Stimulated activated CD4-positive, alpha-beta T cell treated with anti-CD3 and anti-CD28 coated beads, Interleukin-15, amount 100 ng/mL, for 1 hour (primary cell): ENCODE measurements at places on chromosomes 1 and 21.

- no peak for DNase-seq
Observed at GRCh38 chr1:108560189-108560873, 431 bp downstream of the EEIG2 start.

DNA sequence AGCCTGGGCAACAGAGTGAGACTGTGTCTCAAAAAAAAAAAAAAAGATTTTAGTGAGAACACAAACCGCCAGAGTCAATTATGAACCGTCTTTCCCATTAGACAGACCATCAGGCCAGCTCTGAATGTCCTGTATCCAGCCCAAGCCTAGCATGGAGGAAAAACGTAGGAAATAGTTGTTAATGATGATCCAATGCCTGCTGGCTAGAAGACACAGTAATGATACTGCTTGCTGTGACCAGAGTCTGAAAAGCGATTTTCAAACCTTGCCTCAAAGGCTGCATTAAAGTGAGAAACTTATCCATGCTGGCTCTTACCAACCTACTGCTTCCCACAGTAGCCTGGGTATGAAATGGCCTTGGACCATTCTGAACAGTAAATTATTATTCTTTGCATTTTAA, 17.0 kb downstream of the COA7 start:
- no peak for DNase-seq

- DNase-seq: no peak
Observed at GRCh38 chr1:26317612-26318337, at the start of gene CD52. Gene CD52 (plus strand): TSS chr1:26317958. CDS start chr1:26318018, 60 bp downstream.

DNA sequence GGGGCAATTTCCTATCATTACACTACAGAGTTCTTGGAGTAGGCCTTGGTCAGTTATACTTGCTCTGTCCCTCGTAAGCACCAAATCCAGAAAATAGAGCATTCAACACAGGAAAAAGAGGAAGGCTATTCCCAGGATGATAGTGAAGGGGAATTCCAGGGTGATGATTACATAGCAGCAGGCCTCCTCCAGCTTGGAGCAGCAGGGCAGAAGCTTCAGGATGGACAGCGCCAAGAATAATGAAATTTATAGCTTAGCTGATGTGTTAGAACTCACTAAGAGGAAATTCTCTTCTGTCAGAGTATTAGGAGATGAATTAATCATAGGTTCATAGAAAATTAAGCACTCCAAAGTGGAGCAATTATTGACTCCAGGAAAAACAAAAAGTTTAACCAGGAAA, 10.8 kb upstream of the SMAP2 start:
- DNase-seq: no peak

GRCh38 chr1:151009206-151009587, 948 bp downstream of the PRUNE1 start:
- DNase-seq: no peak

GRCh38 chr1:184664661-184665060, 90.0 kb downstream of the EDEM3 start:
- no peak for DNase-seq

DNA sequence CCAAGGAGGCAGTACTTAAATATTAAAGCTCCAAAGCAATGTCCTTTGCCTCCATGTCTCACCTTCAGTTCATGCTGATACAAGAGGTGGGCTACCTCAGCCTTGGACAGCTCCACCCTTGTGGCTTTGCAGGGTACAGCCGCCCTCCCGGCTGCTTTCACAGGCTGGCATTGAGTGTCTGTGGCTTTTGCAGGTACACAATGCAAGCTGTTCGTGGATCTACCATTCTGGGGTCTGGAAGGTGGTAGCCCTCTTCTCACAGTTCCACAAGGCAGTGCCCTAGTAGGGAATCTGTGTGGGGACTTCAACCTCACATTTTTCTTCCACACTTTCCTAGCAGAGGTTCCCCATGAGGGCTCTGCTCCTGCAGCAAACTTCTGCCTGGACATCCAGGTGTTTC, 324.8 kb downstream of the COL11A1 start:
- DNase-seq: no peak

GRCh38 chr1:204520834-204521709, 4.9 kb downstream of the MDM4 start:
- DNase-seq: no peak

- DNase-seq: no peak
Observed at GRCh38 chr1:6954591-6954990, 169.3 kb downstream of the CAMTA1 start.

DNA sequence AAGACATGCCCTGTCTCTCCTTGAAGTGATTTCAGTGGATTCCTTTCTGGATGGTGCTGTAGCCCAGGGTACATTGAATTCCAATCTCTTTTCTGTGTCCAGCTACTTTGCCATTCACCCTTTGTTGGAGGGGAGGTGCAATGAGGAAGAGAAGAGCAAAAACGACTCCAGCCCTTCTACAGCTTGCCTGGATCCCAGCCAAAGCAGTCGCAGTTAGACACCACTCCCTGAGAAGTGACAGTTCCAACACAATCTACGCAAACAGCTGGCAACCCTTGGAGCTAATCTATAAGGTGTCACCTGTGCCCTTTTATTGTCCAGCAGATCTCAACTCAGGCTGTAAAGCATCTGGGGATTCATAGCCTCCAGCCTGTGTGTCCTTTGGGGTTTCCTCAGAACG, 4.6 kb downstream of the CD244 start:
- no peak for DNase-seq

DNA sequence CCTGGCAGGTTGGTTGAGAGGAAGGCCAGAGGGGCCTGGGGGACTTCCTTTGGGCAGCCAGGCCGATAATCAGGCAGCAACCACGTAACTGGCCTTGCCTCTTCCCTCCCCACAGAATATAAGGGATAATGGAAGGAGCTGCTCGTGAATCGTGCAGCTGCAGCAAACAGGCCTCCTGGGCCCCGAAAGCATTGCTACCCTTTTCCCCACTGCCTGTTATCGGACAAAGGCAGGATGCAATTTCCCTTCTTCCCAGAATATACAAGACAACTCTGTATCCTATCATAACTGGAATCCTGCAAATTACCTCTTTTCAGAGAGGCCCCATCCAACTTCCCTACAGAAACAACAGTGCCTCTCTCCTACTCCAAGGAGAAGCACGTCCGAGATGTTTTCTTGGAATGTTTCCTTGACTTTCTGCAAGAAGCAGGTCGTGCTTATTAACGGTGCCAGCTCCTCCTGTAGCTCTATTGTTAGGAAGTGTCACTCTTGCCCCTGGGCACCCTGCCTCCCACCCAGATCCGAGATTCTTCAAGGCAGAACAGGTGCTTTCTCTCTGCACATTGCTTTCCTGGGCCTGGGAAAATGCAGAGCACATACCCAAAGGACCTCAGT, 106.0 kb upstream of the TIAM1 start:
- no peak for DNase-seq

- peak; percentile 29 for DNase-seq
Observed at GRCh38 chr1:116569776-116570357, 959 bp downstream of the CD58 start.

DNA sequence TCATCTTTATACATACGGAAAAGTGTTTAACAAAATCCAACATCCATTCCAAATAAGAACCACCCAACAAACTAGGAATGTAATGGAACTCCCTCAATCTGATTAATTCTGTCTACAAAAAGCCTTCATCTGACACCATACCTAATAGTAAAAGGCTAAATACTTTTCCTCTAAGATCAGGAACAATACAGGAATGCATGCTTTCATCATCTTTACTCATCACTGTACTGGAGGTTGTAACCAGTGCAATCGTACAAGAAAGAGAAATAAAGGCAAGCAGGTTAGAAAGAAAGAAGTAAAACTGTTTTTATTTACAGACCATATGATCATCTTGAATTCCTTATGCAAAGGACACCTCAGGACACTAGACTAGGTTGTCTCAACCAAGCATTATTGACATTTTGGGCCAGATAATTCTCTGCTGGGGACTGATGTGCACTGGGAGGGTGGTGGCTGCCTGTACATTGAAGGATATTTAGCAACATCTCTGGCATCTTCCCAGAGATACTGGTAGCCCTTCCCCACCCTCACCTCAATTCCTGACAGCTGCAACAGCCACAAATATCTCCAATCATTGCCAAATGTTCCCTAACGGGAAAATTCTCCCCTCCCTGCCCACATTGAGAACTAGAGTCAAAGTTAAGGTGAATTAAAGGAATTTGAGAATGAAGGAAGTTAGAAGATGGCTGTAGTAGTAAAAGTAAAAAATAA, 30.6 kb upstream of the INSL5 start:
- no peak for DNase-seq

GRCh38 chr1:50252196-50252595, 143.5 kb downstream of the ELAVL4 start:
- DNase-seq: no peak

- no peak for DNase-seq
Observed at GRCh38 chr1:226656601-226657277, 82.3 kb downstream of the ITPKB start.

DNA sequence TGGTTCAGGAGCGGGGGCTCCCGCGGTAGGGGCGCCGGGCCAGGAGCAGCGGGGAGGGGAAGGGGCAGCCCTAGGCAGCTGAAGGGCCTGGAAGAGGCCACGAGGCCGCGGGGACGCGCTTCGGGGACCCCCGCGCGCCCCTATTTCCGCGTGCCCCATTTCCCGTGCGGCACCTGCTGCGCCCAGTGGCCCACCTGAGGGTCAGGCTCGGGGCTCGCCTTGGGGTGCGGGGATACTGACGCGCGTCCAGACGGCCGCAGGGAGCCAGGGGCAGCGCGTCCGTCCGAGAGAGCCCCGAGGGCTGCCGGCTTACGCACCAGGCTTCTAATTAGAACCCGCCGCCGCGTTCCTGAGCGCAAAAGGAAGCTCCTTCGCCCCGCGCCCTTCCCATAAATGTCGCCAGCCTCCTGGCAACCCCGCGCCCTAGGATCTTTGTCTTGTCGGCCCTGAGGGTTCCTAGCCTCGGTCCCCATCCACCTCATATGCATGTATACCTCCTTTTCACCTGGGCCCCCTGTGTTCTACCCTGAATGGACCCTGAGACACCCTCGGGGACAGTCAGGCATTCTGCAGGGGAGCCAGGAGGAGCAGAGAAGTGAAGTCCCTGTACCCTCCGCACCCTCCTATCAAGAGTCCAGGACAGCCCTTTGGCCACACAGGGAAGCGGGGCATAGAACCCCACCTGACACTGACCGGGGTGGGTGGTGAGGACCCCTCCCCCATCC, 1.8 kb downstream of the WNT3A start:
- no peak for DNase-seq

DNA sequence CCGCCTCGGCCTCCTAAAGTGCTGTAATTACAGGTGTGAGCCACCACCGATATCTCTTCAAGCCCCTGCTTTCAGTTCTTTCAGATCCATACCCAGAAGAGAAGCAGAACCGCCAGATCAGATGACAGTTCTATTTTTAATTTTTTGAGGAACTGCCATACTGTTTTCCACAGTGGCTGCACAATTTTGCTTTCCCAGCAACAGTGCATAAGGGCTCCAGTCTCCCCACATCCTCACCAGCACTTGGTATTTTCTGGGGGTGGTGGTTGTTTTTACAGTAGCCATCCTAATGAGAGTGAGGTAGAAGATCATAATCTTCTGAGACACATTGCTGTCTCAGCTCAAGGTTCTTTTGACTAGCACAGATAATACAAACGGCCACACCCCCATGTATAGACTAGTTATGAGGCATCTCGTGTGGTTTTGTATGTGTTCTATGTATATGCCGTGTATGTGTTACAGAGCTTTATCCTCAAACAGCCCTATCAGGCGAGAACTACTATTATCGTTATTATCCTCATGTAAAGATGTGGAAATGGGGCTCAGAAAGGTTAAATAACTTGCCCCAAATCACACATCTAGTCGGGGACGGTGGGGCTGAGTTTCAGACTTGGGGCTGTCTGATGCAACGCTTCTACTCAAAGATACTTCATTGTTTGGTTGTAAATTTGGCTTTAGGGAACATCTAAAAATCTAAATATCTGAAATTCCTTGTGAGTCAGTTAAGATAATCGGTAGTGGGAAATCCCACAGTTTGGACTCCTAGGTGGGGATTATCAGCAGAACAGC, 12.0 kb downstream of the FHAD1 start:
- no peak for DNase-seq

DNA sequence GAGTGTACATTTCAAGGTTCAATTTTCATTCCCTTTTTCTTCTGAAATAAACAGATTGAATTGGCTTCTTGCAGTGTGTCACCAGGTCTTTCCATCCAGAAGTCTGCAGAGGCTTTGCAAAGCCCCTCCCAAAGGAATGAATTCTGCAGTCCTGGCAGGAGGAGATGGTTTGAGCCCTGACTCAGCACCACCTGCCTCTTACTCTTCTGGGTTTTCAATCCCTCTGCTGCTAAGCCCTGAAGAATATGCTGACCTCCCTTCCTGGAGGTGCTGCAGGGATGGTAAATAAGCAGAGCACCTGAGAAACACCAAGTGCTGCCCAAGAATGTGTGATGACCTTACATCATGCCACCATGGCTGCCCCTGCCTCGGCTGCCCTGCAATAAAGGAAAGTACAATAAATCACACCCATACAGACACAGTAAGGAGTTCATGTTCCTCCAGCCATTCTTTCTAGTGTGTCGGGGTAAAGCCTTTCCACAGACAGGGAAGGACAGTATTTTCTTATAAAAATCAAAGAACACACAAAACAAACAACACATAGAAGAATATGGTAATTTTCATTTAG, 209.2 kb downstream of the ZNF326 start:
- no peak for DNase-seq

DNA sequence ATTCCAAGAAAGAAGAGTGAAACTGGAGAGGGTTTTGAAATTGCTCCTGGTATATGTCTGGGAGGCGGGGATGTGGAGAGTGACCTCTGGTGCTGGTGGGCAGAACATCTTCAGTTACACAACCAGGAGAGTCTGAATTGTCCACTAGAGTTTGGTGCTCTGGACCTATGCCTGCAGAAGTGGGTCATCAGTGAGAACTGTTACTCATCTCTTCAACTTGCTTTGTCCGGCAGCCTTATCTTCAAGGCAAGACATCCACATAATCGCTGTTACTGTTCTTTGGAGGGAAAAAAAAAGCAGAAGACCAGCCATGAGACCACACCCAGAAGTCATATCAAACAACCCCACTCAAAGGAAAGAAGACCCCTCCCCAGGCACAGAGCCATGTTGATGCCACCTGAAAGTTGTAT, 14.9 kb downstream of the SH2D1B start:
- DNase-seq: no peak

DNA sequence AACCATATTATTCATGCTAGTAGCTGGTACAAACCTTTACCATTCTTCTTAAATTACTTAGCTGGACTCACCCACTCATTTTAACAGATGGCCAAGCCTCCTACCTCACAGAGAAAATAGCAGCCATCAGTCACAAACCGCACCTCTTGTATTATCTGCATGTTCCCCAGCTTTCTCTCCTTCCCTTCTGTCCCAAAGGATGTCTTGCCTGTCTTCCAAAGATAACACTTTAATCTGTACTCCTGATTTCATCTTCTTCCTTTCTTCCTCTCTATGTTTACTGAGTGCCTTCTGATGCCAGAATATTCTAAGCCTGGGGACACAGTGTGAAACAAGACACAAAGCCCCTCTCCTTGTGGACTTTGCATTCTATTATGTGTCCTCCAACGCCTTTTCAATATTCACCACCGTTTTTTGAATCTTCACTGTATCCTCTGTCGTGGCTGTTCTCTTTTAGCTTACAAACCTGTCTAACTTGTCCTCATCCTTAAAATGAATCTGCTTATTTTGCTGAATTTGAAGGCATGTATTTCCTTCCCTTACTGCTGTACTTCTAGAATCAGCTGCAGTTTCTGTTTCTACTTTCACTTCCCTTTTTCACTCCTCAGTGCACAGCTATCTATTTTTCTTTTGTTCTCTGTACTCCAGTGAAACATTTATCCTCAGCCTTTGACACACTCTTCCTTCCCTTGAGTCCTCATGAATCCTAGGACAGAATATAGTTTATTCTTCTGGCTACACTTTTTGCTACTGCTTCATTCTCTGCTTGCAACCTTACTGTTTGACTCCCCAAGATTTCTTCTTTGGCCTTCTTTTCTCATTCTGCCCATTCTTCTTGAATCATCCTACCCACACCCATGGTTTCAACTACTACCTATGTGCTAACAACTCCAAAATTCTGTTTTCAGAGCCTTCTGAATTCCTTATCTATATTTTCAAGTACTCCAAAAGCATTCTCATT, 216.9 kb upstream of the SAMSN1 start:
- no peak for DNase-seq
